Right ventricle myocardium superior (tissue), 1 donor: ENCODE measurements at places on chromosomes 6 and 20.

DNA sequence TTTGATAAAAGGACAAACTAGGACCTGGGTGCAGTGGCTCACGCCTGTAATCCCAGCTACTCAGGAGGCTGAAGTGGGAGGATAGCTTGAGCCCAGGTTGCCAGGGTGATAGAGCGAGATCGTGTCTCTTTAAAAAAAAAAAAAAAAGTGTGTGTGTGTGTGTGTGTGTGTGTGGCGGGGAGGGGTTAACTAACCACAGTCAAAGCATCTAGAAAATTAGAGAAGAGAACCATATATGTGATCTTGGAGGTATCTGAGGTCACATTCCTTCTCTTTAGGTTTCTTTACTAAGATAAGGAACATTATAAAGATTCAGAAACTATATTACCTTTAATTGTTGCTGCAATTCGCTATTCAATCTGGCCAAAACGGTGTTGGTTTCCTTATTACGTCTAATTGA is 80.9 kb downstream of the REPS1 start:
- no peak for DNase-seq

- DNase-seq: no peak
Observed at GRCh38 chr6:131063764-131064272, 773 bp upstream of the EPB41L2 start.

- DNase-seq: no peak
Observed at GRCh38 chr6:64288351-64288750, 652.7 kb downstream of the PHF3 start.

- no peak for DNase-seq
Observed at GRCh38 chr20:14700639-14700960, 363.2 kb upstream of the FLRT3 start.

DNA sequence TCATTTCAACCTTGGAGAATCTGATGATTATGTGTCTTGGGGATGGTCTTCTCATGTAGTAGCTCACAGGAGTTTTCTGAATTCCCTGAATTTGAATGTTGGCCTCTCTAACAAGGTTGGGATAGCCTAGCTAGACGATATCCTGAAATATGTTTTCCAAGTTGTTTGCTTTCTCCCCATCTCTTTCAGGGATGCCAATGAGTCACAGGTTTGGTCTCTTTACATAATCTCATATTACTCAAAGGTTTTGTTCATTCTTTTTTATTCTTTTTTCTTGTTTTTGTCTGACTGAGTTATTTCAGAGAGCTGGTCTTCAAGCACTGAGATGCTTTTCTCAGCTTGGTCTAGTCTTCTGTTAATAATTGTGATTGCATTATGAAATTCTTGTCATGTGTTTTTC is 42.7 kb upstream of the COL9A1 start:
- DNase-seq: no peak

DNA sequence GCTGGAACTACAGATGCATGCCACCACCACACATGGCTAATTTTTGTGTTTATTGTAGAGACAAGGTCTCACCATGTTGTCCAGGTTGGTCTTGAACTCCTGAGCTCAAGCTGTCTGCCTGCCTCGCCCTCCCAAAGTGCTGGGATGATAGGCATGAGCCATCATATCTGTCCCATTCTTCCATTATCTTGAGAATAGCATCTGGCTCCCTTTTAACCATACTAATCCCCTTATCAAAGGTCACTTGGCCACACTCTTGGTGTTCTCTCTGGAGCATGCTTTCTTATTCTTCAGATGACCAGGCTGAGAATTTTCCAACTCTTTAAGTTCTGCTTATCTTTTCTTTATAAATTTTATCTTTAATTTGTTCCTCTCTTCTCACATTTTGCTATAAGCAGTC is 15.9 kb upstream of the TRERF1 start:
- no peak for DNase-seq
